Activated CD4-positive, alpha-beta T cell treated with anti-CD3 and anti-CD28 coated beads for 24 hours (primary cell): ENCODE measurements at places on chromosomes 5 and 9.

DNA sequence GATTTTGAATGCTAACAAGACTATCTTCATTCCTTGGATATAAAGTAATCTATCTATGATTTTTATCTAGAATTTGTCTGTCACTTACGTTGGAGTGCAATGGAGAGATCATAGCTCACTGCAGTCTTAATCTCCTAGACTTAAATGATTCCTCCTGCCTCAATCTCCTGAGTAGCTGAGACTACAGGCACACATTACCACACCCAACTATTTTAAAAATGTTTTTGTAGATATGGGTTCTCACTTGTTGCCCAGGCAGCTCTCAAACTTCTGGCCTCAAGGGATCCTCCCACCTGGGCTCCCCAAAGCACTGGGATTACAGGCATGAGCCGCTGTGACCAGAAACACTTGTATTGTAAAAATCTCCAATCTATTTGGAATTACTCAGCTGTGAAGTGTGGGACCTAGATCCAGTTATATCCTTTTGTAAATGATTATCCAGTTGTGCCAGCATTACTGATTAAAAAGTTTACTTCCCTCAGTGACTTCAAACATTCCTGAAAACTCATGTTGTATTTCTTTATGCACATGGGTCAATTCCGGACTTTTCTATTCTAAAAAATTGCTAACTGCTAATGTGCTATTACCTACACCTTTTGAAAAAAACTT is 1793.8 kb upstream of the WWC1 start:
- no peak for DNase-seq

DNA sequence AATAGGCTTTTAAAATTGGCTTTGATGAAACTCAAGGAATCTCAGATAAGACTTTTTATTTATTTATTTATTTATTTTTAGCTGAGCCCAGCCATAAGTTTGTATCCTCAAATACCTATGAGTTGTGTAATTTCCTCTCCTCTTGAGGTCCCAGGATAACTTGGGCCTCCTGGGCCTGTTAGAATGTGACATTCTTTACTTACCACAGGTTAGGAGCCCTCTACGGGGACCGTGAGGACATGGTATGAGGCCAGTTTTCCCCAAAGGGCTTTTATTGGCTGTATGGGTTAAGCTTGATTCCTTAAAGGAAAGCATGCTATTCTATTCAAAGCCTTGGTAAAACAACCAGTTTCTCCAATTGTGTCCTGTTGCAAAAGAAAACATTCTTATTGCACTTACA is 16.9 kb downstream of the SHISAL2B start:
- no peak for DNase-seq

GRCh38 chr9:708551-709432 is 132.7 kb upstream of the DMRT1 start:
- no peak for DNase-seq

- no peak for DNase-seq
These were observed 5.6 kb downstream of the MAMDC2 start for GRCh38 chr9:70049236-70049635.

DNA sequence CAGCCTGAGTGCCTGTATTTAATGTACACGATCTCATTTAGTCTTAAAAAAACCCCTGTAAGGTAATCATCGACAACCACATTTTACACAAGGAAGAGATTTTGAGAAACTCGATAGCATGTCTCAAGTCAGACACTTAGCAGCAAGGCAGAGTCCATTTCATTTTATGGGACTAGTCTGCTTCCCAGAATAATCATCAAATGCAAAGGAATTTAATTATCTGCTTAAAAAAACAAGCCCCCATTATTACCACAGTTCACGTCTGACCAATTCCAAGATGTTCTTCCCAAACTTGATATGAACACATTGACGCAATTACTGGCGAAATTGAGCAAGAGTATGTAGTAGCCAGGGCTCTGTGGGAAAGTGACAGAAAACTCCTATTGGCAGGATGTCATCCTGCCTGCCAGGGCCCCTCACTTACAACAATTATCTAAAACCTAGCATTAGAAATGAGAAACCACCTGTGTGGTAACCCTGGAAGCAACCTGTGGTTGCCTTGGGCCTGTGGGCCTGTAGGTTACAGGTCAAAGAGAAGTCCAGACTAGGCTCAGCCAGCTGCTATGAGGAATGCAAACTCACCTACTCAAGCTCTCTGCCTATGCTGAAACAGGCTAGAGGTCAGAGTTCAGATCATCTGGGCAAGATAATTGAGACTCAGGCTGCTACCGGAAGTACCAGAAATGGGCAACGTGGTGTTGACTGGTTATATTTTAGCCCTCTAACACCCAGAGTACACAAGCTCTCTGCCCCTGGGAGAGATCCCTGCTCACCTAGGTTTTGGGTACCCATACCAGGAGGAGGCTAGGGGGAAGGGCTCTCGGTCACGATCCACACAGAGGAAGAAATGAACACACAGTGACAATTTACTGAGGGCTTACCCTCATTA is 1.6 kb downstream of the B4GALT1 start:
- no peak for DNase-seq

- DNase-seq = no peak
These were observed 15.2 kb downstream of the NACC2 start for GRCh38 chr9:136079916-136080246.
